ENCODE measurements at places on chromosomes 1 and 21.

DNA sequence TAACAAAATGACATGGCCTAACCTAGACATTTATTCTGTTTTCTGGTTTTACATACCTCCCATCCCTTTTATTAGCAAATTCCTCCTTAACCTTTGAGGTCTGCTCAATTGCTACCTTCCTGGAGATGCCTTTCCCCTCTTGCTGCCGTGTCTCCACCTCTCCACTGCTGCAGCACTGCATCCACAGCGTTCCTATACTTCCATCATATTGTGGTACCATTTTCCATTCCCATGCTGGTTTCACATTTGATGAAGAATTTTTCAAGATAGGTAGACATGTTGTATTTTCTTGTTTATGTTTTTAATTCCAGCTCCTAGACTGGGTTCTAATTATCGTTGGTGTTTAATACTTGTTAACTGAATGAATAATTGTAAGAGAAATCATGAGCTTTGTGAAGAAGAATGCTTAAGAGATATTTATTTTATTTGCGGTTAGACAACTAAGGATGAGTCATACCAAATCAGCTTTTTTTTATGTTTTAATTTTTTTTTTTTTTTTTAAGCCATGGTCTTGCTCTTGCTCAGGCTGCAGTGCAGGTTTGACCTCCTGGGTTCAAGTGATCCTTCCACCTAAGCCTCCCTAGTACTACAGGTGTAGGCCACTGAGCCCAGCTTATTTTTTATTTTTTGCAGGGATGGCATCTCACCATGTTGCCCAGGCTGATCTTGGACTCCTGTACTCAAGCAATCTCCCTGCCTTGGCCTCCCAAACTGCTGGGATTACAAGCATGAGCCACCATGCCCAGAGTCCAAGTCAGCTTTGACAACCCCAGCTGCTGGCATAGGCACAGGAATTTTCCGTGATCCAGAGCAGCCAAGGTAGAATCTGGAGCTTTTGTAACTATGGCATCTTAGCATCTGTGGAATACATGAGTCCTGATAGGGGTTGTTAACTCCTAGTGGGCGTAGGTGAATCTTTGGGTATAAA is 44.0 kb downstream of the ATP6V1G3 start:
- no peak for DNase-seq

DNA sequence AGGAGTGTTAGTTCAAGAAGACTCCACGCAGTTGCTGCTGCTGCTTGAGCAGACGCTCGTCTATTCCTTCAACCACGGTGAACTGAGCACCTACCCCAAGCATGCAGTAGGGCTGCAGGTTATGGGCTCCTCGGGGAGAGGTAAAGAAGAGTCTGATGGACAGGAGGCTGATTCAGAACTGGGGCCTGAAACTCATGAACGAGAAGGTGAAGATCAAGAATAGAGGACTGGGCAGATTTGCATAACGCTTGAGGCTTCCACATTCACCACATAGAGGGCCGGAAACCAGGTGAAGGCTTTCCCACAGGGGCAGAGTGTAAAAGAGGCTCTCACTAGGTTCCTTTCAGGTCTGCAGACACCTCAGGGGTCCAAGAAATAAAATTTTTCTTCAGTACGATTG is 9.1 kb downstream of the ABCA4 start:
- DNase-seq, result no peak

DNA sequence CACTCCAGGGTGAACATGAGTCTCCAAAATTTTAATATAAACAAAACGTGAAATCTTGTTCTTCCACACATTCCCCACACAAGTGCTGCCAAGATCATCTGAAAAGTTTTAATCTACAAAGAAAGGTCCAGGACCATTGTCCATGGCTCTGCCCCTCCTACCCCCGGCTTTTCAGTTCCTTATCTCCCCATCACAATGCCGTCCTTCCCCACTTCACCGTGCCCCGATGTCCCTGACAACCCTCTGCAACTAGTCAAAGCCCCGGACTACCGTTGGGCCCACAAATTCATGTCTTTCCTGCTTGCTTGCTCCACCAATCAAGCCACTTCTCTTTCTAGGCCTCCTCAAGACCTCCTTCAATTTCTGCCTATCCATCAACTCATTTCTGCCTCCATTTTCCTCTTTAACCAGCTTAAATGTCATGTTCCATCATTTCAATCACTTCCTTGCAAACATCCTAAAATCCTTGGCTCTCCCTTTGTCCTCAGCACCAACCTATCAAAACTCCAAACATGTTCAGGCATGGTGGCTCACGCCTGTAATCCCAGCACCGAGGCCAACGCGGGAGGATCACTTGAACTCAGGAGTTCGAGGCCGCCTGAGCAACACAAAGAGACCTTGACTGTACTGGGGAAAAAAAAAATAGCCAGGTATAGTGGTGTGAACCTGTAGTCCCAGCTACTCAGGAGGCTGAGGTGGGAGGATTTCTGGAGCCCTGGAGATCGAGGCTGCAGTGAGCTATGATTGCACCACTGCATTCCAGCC is 14.0 kb upstream of the BMP8B start:
- no peak for DNase-seq

DNA sequence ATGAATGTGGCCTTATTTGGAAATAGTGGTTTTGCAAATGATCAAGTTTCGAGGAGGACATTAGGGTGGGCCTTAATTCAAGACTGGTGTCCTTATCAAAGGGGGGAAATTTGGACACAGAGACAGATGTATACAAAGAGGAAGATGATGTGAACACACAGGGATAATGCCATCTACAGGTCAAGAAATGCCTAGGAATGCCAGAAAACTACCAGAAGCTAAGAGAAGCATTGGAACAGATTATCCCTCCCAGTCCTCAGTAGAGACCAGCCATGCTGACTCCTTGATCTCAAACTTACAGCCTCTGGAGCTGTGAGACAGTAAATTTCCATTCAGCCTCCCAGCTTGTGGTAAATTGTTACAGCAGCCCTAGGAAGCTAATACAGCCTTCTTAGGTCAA is 151.4 kb downstream of the PTGER3 start:
- peak; percentile 9 for DNase-seq

DNA sequence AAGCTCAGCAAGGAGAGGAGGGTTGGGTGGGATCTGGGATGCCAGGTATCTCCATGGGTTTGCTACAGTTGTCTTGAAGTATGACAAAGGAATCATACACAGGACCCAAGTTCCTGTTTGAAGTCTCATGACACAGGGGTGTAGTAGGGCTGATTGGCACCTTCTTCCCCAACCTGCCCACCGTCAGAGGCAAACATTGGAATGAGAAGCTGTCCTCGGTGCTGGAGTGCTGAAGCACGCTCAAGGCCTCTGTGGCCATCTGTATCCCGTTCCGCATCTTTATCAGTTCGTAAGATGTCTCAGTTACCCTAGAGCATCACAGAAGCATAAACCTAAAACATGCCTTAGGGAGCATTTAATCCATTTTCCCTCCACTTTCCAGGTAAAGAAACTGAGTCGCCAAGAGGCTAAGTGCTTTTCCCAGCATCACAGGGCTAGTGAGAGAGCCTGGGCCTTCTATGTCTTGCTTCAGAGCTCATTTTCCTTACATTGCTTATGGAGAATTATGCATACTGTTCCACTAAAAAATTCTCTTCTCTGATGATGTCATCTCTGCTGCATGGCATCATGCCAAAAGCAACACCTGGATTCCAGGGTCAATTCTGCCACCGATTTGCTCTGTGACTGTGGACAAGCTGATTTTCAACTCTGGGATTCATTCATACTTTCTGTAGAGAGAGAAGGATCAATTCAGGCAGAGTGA is 34.2 kb downstream of the VWA5B1 start:
- no peak for DNase-seq

- DNase-seq, result no peak
These were observed 251.2 kb upstream of the DPYD start for GRCh38 chr1:98172022-98172421.

GRCh38 chr1:89732643-89733222 is 88.1 kb upstream of the LRRC8D start:
- no peak for DNase-seq

DNA sequence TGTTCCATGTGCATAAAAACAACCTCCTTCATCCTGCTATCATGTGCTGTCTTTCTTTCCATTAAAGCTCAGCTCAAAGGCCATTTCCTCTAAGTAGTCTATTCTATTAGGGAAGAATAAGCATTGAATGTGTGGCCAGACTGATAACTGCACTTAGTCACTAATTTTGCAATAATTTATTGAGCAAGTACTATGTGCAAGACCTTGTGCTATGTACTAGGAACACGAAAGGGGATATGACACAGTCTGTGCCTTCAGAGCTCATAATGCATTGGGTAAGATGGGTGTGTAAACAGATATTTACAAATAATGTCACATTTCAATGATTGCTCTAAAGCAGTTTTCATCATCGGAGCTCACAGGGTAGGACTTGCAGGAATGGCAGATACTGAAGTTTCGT is 54.2 kb downstream of the NMNAT2 start:
- peak; percentile 17 for DNase-seq

All from NB4 (cell line).